ENCODE measurements at places on chromosomes 12 and 14.

- no peak for DNase-seq
These were observed 41.0 kb downstream of the HECTD4 start for GRCh38 chr12:112341046-112341825.

GRCh38 chr12:54981796-54982195 lies 2.8 kb downstream of the TESPA1 start:
- no peak for DNase-seq

DNA sequence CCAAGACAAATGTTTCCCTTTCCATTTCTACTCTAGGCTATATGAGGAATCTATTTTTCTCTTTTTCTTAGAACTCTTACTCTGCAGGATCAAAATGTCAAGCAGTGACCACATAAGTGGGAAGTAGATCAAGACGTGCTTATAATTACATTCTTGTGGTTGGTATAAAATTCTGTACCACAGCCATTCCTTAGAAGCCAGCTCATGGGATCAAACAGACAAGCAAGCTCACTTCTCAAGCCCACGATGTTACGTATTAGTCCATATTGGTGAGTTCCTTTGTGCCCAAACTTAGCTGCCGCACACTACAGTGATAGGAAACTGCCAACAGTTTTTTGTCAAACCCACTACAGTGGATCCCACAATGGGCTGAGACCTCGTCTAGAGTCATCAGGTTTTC lies 53.4 kb downstream of the IFNG start:
- DNase-seq: no peak

GRCh38 chr12:120759591-120760348 lies 34.1 kb downstream of the ACADS start:
- no peak for DNase-seq

- no peak for DNase-seq
These were observed 8.0 kb upstream of the TMEM132C start for GRCh38 chr12:128258866-128259555.

DNA sequence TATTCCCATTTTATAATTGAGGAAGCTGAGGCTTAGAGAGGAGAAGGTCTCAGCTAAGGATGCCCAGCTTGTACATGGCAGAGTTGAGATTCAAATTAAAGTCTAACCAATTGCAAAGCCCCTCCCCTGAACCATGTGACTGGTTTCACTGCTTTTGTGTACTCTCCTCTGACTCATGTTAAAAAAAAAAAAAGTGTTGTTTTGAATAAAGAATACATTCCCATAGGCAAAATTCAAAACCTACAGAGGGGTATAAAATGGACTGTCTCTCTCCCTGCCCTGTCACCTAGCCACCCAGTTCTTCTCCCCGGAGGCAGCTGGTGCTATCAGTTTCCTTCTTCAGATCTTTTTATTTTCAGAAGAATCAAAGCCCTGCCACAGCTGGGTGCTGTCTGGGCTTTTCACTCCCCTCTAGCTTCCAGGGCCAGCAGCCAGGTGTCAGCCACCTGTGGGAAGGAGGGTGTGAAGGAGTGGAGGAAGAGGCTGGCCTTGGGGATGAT lies 5.4 kb downstream of the PSMD9 start:
- DNase-seq: peak; percentile 65

- no peak for DNase-seq
These were observed 196.6 kb upstream of the DCN start for GRCh38 chr12:91379051-91379775.

GRCh38 chr14:93943052-93943451 lies 15.9 kb downstream of the FAM181A start:
- no peak for DNase-seq

- no peak for DNase-seq
These were observed 240.5 kb upstream of the DAAM1 start for GRCh38 chr14:58947814-58948445.

- no peak for DNase-seq
These were observed 35.7 kb downstream of the TTC7B start for GRCh38 chr14:90780519-90780918.

GRCh38 chr12:107906707-107907106 lies 132.2 kb downstream of the ASCL4 start:
- DNase-seq: no peak

DNA sequence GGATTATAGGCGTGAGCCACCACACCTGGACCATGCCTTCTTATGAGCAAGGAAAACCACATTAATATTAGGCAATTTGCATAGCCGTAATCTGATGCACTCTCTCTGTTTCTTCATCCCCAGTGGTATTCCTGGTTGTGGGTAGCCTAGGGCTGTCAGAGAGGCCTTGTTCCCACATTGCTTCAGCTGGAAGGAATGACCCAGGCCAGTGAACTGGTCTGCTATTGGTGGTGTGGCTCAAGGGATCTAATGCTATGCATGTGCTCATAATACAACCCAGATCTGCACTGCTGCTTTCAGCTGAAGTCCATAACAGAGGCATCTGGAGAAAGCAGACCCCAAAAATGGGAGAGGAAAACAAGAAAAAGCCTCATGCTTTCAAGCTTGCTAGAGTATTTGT lies 33.1 kb upstream of the G2E3 start:
- no peak for DNase-seq

Measured in A549 (cell line).